Testis (tissue), 5 donors: ENCODE measurements at places on chromosomes 5 and 9. TPM values are rescaled to one million over a fixed set of nuclear protein-coding genes. Genes with fewer than 3 reads are reported as not detected.

ZDHHC21 gene
- 16.7 TPM for total RNA-seq

DNA sequence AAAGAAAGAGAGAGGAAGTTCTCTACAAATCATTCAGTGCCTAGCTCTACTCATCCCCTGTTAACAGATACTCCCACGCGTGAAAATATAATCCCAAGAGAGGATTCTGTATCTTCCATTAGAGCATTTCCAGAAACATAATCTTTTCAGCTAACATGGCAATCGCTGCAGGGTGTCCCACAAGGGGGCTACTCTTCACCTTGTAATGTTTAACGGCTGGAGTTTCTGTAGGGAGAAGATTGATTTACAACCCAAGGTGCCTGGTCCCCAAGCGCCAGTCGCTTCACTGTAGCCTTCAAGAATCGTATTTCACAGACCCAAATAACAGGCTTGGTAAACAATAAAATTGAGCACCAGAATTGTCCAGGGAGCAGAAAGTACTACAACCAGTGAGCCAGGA is 318.7 kb downstream of the TLE1 start:
- peaks cover 3% of the 10 kb centered on the region for H3K4me1 ChIP-seq
- no peak overlapping the region for H3K4me3 ChIP-seq
- H3K36me3 ChIP-seq, result no peaks in the 10 kb centered on the region
- H3K27ac ChIP-seq, result no peak overlapping the region
- no peak for DNase-seq

GRCh38 chr5:1952444-1953099 is 69.8 kb upstream of the IRX4 start:
- H3K27ac ChIP-seq, result no peak overlapping the region
- no peak for DNase-seq
- H3K4me3 ChIP-seq, result no peak overlapping the region
- H3K27me3 ChIP-seq, result no peaks in the 10 kb centered on the region
- H3K4me1 ChIP-seq, result no peaks in the 10 kb centered on the region
- no peaks in the 10 kb centered on the region for H3K36me3 ChIP-seq

GRCh38 chr9:100662122-100662521 is 84.2 kb downstream of the CAVIN4 start:
- no peaks in the 10 kb centered on the region for H3K4me1 ChIP-seq
- no peaks in the 10 kb centered on the region for H3K27me3 ChIP-seq
- H3K27ac ChIP-seq, result no peak overlapping the region
- no peak for DNase-seq
- no peak overlapping the region for H3K4me3 ChIP-seq

GRCh38 chr5:9626955-9627354 is 3.2 kb downstream of the TAS2R1 start:
- no peak overlapping the region for H3K4me3 ChIP-seq
- no peak for DNase-seq
- H3K27ac ChIP-seq, result no peak overlapping the region
- H3K4me1 ChIP-seq, result no peaks in the 10 kb centered on the region

DNA sequence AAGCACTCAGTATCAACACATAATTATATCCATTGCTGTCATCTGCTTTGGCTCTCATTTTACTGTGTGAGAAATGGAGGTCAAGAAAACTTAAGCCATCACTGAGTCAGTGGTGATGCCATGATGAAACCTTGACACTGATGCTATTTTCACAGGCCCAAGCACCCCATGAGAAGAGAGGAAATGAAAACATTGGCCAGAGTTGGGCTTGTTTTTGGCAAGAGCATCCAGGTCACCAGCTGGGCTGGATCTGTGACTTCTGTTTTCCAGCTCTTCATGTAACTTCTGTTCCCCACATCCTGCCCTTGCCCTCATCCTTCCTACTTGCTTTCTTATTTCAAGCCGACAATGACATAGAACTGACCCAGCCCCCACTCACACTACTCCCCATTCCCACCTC is 10.0 kb downstream of the LCP2 start:
- H3K27ac ChIP-seq, result no peak overlapping the region
- H3K4me1 ChIP-seq, result peaks cover 8% of the 10 kb centered on the region
- no peaks in the 10 kb centered on the region for H3K27me3 ChIP-seq
- no peak overlapping the region for H3K4me3 ChIP-seq
- DNase-seq, result peak; percentile 70

SLC46A2 gene
- 1.4 TPM for total RNA-seq

GRCh38 chr9:109683521-109683920 is 96.5 kb upstream of the PALM2AKAP2 start:
- H3K27ac ChIP-seq, result no peak overlapping the region
- H3K27me3 ChIP-seq, result no peaks in the 10 kb centered on the region
- no peak for DNase-seq
- H3K36me3 ChIP-seq, result no peaks in the 10 kb centered on the region
- no peak overlapping the region for H3K4me3 ChIP-seq
- no peaks in the 10 kb centered on the region for H3K4me1 ChIP-seq

DNA sequence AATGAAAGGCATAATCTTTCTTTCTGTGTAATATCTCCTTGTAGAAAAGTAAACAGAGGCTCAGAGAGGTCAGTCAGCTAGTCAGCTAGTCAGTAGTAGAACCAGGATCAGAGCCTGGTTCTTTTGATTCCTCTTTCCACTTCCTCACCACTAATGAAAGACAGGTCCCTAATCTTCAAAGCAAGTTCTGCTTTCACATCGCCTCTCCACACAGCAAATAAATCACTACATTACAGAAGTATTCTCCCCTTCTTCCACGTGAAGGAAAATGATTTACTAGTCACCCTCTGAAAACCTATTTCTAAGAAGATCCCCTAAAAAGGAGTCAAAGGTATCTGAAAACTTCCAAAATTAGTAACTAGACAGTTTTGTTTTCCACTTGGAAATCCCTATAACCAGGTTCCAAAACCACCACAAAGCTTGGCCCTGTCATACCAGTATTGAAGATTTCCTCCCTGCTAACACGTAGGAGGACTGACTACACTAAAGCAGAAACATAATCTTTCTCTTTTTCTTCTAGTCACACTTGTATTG is 140.5 kb upstream of the TARS1 start:
- H3K4me1 ChIP-seq, result peaks cover 12% of the 10 kb centered on the region
- H3K36me3 ChIP-seq, result no peaks in the 10 kb centered on the region
- DNase-seq, result no peak
- H3K27ac ChIP-seq, result no peak overlapping the region
- H3K27me3 ChIP-seq, result no peaks in the 10 kb centered on the region

DNA sequence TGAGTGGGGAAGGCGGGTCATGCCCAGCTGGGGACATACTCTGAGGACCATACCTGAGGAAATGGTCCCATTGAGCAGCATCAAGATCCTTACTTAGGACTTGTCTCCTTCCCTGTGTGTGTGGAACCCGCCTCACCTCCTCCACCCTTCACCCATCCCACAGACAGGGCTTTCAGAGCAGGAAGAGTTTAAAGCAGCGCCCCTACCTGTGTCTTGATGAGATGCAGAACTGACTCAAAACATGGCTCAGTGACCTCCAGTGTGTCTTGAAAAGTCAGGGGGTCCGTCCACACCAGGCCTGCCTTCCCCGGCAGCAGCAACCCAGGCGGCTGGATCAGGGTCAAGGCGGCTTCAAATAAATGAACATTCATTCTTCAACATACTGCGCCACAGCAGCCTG is 38.4 kb downstream of the PLAC8L1 start:
- no peaks in the 10 kb centered on the region for H3K36me3 ChIP-seq
- no peak for DNase-seq
- H3K4me3 ChIP-seq, result no peak overlapping the region

- no peaks in the 10 kb centered on the region for H3K27me3 ChIP-seq
- peak overlapping the region; percentile 79 for H3K27ac ChIP-seq
- no peaks in the 10 kb centered on the region for H3K36me3 ChIP-seq
- DNase-seq, result no peak
- H3K4me1 ChIP-seq, result peaks cover 26% of the 10 kb centered on the region
Observed at GRCh38 chr9:121331549-121331948, 38.5 kb downstream of the STOM start.

DNA sequence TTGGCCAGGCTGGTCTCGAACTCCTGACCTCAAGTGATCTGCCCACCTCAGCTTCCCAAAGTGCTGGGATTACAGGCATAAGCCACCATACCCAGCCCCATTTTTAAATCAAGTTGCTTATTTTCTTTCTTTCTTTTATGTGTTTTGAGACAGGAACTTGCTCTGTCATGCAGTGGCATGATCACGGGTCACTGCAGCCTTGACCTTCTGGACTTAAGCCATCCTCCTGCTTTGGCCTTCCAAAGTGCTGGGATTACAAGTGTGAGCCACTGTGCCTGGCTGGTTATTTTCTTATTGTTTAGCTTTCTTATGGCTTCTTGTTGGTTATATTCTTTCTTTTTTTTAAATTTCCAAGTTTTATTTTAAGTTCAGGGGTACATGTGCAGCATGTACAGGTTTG is 79.7 kb upstream of the C5orf63 start:
- H3K27me3 ChIP-seq, result no peaks in the 10 kb centered on the region
- no peak overlapping the region for H3K27ac ChIP-seq
- no peaks in the 10 kb centered on the region for H3K36me3 ChIP-seq
- no peak for DNase-seq

DNA sequence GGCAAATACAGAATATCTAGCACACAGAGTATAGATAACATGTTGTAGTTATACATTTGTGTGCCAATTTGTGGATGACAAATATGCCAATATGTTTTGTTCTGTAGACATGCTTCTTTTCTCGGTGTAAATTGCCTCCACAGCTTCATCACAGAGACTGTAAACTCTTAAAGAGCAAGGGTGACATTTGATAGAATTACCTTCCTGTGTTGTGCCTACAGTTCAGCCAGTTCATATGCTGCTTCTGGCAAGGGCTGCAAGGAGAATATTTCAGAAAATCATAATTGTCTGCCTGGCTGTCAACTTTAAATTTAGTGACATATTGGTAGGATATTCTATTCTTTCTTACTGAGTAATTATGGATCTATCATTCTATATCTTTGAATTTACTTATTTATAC is 155.1 kb downstream of the MAT2B start:
- H3K27me3 ChIP-seq, result no peaks in the 10 kb centered on the region
- H3K4me3 ChIP-seq, result no peak overlapping the region
- no peak for DNase-seq
- H3K4me1 ChIP-seq, result no peaks in the 10 kb centered on the region
- no peak overlapping the region for H3K27ac ChIP-seq
- H3K36me3 ChIP-seq, result no peaks in the 10 kb centered on the region

ARSI gene
- total RNA-seq, result 0.93 TPM

- H3K36me3 ChIP-seq, result no peaks in the 10 kb centered on the region
- no peaks in the 10 kb centered on the region for H3K4me1 ChIP-seq
- H3K4me3 ChIP-seq, result no peak overlapping the region
- no peaks in the 10 kb centered on the region for H3K27me3 ChIP-seq
Observed at GRCh38 chr9:100394816-100395215, 32.1 kb upstream of the MSANTD3 start.

PCDHGC5 gene
- 4.9 TPM for total RNA-seq

GHR gene
- total RNA-seq, result 3.7 TPM

SMIM27 gene
- 43.3 TPM for total RNA-seq

DNA sequence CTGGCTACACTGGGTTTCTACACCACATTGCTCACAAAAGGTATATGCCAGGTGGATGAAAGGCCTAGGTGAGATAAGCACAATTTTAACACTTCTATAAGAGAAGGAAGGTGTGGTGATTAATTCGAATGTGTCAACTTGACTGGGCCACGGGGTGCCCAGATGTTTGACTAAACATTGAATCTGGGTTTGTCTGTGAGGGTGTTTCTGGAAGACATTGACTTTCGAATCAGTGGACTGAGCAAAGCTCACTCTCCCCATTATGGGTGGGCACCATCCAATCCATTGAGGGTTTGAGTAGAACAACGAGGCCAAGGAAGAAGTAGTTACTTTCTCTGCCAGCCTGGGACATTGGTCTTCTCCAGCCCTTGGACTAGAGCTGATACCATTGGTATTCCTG is 78.2 kb upstream of the COL5A1 start:
- DNase-seq, result no peak
- H3K27me3 ChIP-seq, result no peaks in the 10 kb centered on the region
- no peaks in the 10 kb centered on the region for H3K4me1 ChIP-seq
- H3K4me3 ChIP-seq, result no peak overlapping the region
- no peak overlapping the region for H3K27ac ChIP-seq

GRCh38 chr9:94726495-94727191 is at the start of gene AOPEP:
Gene AOPEP, plus strand, starts transcription at chr9:94726699. Its CDS starts 33,085 bp downstream, at chr9:94759784.
- H3K4me3 ChIP-seq, result peak within 1 kb of the TSS; percentile 92
- peak; percentile 99 for DNase-seq
- no peaks in the 10 kb centered on the region for H3K36me3 ChIP-seq
- peaks cover 3% of the 10 kb centered on the region for H3K4me1 ChIP-seq

PCAT7 gene
- 5.4 TPM for total RNA-seq

GRCh38 chr5:179780362-179780761 is 13.4 kb upstream of the LTC4S start:
- no peaks in the 10 kb centered on the region for H3K27me3 ChIP-seq
- no peaks in the 10 kb centered on the region for H3K4me1 ChIP-seq
- no peaks in the 10 kb centered on the region for H3K36me3 ChIP-seq
- H3K27ac ChIP-seq, result no peak overlapping the region

DNA sequence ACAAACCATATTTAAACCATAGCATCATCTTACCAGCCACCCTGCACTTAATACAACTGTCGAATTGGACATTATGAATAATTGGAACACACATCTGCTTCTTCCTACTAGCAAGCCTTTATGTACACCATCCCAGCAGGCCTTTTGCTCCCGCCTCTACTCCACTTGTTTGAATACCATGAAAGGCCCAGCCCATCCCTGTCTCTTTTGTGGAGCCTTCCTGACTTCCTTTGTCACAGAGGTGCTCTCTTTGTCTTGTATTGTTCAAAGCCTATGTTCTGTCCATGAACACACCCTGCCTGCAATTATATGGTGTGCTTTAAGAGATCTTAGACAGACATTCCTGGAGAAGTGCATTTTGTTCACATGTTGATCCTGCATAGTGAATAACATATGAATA is 465.7 kb downstream of the DIRAS2 start:
- H3K27ac ChIP-seq, result no peak overlapping the region
- no peak overlapping the region for H3K4me3 ChIP-seq
- no peaks in the 10 kb centered on the region for H3K4me1 ChIP-seq
- H3K36me3 ChIP-seq, result no peaks in the 10 kb centered on the region
- DNase-seq, result no peak

DNA sequence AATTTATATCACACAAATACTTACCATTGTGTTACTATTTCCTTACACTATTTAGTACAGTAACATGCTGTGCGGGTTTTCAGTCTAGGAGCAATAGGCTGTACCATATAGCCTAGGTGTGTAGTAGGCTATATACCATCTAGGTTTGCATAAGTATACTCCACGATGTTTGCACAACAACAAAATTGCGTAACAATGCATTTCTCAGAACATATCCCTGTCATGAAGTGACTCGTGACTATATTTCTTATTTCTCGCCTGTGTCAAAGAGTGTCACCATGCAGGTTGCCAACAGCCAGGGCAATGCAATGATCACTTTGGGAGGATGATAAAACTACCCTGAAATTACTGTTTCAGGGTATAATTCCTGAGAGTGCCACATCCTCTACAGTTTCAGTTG is 65.6 kb upstream of the CD180 start:
- H3K36me3 ChIP-seq, result no peaks in the 10 kb centered on the region
- no peaks in the 10 kb centered on the region for H3K4me1 ChIP-seq
- no peaks in the 10 kb centered on the region for H3K27me3 ChIP-seq
- DNase-seq, result no peak
- H3K4me3 ChIP-seq, result no peak overlapping the region
- H3K27ac ChIP-seq, result no peak overlapping the region

PRR16 gene
- total RNA-seq, result 1.5 TPM
